ENCODE measurements at places on chromosomes 1 and 21. TPM values are rescaled to one million over a fixed set of nuclear protein-coding genes. Genes with fewer than 3 reads are reported as not detected.

Gene SLC44A5
- total RNA-seq, result not detected

GRCh38 chr1:238281418-238281817 is 390.7 kb upstream of the ZP4 start:
- H3K4me3 ChIP-seq, result no peak overlapping the region
- no peak for DNase-seq
- no peak overlapping the region for H3K27ac ChIP-seq
- no peaks in the 10 kb centered on the region for H3K4me1 ChIP-seq

DNA sequence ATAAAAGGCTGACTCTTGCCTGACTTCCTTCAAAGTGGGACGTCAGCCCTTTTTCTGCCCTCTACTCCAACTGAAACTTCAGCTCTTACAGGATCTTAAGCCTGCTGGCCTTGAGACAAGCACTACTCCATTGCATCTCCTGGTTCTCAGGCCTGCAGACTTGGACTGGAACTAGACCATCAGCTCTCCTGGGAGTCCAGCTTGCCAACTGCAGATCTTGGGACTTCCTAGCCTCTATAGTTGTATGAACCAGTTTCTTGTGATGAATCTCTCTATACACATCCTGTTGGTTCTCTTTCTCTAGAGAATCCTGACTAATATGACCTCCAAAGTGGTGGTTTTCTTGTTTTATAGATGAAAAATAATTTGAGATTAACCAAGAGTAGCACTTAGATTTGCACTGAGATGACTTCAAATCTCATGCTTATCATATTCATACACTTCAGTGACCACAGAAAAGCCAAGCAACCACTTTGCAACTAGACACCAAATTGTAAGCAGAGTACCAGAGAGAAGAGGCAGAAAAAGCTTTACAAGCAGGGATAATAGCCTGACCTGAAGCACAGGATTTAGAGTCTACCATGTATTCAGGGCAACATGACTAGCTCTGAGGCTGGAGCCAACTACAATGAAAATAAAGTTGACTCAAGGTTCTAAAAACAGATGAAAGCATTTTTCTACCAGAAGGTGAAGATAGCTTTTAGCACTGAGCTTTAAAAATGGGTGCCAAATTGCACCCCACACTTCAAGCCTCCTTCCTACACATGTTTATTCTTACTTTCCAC is 661.3 kb upstream of the USP24 start:
- no peak overlapping the region for H3K27ac ChIP-seq
- no peak for DNase-seq
- H3K4me3 ChIP-seq, result no peak overlapping the region
- H3K27me3 ChIP-seq, result no peaks in the 10 kb centered on the region
- H3K4me1 ChIP-seq, result no peaks in the 10 kb centered on the region

- H3K27ac ChIP-seq, result no peak overlapping the region
- no peaks in the 10 kb centered on the region for H3K4me1 ChIP-seq
- no peak for DNase-seq
- no peaks in the 10 kb centered on the region for H3K36me3 ChIP-seq
- no peaks in the 10 kb centered on the region for H3K27me3 ChIP-seq
- H3K4me3 ChIP-seq, result no peak overlapping the region
Measured at GRCh38 chr1:78145105-78145580, 99.4 kb downstream of the GIPC2 start.

Gene ECE1
- 53.6 TPM for total RNA-seq

DNA sequence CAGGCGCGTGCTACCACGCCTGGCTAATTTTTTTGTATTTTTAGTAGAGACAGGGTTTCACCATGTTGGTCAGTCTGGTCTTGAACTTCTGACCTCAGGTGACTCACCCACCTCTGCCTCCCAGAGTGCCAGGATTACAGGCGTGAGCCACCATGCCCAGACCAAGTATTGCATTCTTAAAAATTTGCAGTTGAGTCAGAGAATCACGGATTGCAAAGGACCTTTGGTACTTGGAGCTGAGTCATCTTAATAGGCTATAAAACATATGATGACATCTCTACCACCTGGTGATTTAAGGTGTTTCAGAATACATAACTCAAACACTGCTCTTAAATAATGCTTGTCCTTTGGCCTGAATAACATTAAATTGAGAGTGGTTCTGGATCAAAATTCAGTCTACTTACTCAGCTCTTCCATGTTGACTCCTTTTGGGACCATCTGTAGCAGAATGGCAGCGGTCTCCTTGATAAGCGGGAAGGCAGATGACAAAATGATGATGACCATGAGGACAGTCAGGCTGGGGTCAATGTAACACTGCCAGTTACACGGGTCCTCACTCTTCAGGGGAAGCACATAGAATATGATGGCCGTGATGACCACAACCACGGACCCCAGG is 10.4 kb downstream of the SLC30A10 start:
- H3K36me3 ChIP-seq, result no peaks in the 10 kb centered on the region
- DNase-seq, result no peak
- H3K4me3 ChIP-seq, result no peak overlapping the region
- H3K27ac ChIP-seq, result no peak overlapping the region

DNA sequence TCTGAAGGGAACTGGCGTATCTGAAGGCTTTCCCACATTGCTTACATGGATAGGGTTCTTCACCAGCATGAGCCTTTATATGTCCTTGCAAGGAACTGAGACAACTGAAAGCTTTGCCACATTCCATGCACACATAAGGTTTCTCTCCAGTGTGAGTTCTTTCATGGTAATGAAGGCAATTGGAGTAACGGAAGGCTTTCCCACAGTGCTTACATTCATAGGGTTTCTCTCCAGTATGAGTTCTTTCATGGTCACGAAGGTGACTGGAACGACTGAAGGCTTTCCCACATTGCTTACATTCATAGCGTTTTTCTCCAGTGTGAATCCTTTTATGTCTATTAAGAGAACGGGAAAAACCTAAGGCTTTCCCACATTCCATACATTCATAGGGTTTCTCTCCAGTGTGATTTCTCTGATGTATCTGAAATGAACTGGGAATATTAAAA is 15.0 kb downstream of the ZNF124 start:
- H3K4me1 ChIP-seq, result no peaks in the 10 kb centered on the region
- no peaks in the 10 kb centered on the region for H3K27me3 ChIP-seq
- DNase-seq, result no peak
- H3K4me3 ChIP-seq, result no peak overlapping the region

- H3K4me1 ChIP-seq, result peaks cover 43% of the 10 kb centered on the region
- H3K36me3 ChIP-seq, result no peaks in the 10 kb centered on the region
- no peak for DNase-seq
- H3K4me3 ChIP-seq, result no peak overlapping the region
Measured at GRCh38 chr1:93620172-93620840, 61.3 kb downstream of the BCAR3 start.

DNA sequence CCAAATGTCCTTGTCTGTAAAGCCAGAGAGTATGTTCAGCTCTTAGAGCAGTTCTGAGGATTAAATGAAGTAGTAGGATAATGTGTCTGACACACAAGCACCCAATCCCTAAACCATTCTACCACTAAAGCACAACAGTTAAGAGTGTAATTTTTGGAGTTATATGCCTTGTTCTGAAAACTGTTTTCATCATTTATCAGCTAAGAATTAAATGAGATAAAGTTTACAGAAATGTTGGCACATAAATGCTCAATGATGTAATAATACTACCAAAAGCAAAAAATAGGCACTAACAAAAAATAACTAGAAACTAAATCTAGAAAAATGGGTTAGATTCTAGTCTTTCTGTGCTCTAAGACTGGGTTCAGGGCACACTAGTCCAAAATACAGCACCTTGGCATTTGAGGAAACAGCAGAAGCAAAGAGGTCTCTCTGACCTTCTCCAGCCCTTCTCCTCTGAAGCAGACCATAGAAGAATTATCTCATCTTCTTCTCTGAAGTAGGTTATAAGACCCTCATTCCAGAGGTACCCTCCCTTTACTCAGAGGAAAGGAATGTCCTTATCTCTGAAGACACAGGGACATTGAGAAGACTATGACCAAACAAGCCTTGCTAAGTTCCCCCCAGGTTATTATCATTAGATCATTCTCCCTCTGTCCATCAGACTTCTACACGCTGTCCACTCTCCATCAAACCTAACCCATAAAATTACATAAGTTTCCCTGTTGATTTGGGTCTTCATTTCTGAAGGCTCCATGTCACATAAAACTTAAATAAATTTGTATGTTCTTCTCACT is 20.6 kb downstream of the ABL2 start:
- no peaks in the 10 kb centered on the region for H3K27me3 ChIP-seq
- H3K27ac ChIP-seq, result no peak overlapping the region
- no peaks in the 10 kb centered on the region for H3K36me3 ChIP-seq
- peaks cover 5% of the 10 kb centered on the region for H3K4me1 ChIP-seq

GRCh38 chr1:156677616-156678596 is 699 bp upstream of the NES start:
- peak overlapping the region; percentile 80 for H3K27ac ChIP-seq
- no peaks in the 10 kb centered on the region for H3K36me3 ChIP-seq
- H3K27me3 ChIP-seq, result peaks cover 9% of the 10 kb centered on the region
- DNase-seq, result no peak
- peaks cover 53% of the 10 kb centered on the region for H3K4me1 ChIP-seq

- H3K36me3 ChIP-seq, result no peaks in the 10 kb centered on the region
- peak overlapping the region; percentile 82 for H3K27ac ChIP-seq
- H3K4me1 ChIP-seq, result peaks cover 95% of the 10 kb centered on the region
- H3K27me3 ChIP-seq, result no peaks in the 10 kb centered on the region
Measured at GRCh38 chr1:91830242-91831131, 55.5 kb downstream of the TGFBR3 start.

Gene TLR5
- total RNA-seq, result 8.3 TPM

- peaks cover 8% of the 10 kb centered on the region for H3K4me1 ChIP-seq
- H3K27me3 ChIP-seq, result no peaks in the 10 kb centered on the region
- H3K27ac ChIP-seq, result no peak overlapping the region
- DNase-seq, result no peak
- no peak overlapping the region for H3K4me3 ChIP-seq
Measured at GRCh38 chr1:18385239-18385790, 95.4 kb upstream of the KLHDC7A start.

DNA sequence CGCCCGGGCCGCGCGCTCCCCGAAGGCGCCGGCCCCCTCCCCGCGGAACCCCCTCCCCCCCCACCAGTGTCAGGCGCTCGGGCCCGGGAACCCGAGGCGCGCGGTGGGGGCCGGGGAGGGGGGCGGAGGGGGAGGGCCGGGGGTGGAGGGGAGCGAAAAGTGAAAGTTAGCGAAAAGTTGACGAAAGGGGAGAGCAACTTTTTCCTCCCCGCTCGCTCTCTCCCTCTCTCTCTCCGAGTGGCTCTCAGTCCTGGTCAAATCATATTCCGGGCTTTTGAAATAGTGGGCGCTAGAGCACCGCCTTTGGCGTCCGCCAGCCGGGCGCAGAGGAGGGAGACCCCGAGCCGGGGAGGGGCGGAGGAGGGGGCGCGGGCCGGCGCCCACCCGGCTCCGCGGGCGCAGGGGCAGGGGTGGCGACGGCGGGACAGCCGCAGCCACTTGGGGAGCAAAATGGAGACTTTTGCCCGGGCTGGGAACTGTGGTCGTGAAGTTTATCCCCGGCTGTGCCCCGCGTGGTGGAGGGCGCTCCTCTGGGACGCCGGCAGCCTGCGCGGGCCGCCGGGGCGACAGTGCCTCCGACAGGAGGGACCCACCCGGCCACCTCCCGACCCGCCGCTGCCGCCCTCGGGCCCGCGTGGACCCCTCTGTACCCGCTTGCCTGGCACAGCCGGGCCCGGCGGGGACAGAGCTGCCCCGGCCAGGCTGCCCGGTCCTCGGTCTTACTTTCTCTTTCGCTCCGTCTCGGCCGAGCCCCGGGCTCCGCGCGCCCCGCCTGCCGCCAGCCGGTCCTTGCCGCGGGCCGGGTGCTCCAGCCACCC is 697 bp downstream of the PRDM16 start:
- peak overlapping the region; percentile 82 for H3K27ac ChIP-seq
- peaks cover 68% of the 10 kb centered on the region for H3K4me1 ChIP-seq
- no peak for DNase-seq
- no peaks in the 10 kb centered on the region for H3K36me3 ChIP-seq

- no peak for DNase-seq
- peaks cover 66% of the 10 kb centered on the region for H3K4me1 ChIP-seq
- no peak overlapping the region for H3K4me3 ChIP-seq
- H3K27me3 ChIP-seq, result no peaks in the 10 kb centered on the region
Measured at GRCh38 chr1:41497461-41498030, 13.1 kb upstream of the EDN2 start.

DNA sequence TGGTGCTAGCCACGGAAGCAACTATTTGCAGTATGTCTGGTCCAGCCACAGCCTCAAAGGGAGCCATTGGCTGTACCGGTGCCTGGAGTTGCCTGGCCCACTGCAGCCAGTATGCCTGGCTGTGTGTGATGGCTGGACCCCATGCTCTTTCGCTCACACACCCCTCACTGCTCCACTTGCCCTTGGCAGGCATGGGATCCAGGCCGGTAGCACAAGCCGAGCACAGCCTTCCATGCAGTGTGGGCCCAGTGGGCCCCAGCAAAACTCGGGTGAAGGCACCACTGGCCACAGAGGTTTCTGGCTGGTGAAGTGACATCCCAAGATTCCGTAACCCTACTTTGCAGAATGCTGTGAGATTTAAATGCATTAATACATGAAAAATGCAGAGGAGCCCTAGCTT is 665.8 kb downstream of the PLPP3 start:
- DNase-seq, result no peak
- H3K4me1 ChIP-seq, result no peaks in the 10 kb centered on the region
- no peaks in the 10 kb centered on the region for H3K27me3 ChIP-seq
- no peak overlapping the region for H3K4me3 ChIP-seq
- no peak overlapping the region for H3K27ac ChIP-seq

Gene RHBDL2
- total RNA-seq, result not detected

DNA sequence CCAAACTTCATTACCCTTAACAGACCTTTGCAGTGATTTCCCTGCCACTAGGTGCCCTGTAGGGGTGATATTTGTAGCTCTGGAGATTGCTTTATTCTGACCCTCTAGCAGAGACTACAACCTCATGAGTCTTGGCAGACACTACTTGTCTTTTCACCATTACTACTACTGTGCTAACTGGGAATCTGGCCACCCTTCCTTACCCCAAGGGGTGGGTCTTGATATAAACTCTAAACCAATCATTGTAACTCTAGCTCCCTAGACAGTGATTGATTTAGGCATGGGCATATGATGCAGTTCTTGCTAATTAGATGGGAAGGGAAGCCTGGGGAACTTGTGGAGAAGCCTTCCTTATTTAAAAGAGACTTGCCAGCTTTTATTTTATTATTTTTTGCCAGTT is 3.9 kb downstream of the KPNA6 start:
- no peak for DNase-seq
- no peak overlapping the region for H3K27ac ChIP-seq
- H3K4me3 ChIP-seq, result no peak overlapping the region

Gene CHI3L2
- total RNA-seq, result 1.7 TPM

- H3K27me3 ChIP-seq, result no peaks in the 10 kb centered on the region
- no peak for DNase-seq
- peaks cover 11% of the 10 kb centered on the region for H3K4me1 ChIP-seq
- no peak overlapping the region for H3K27ac ChIP-seq
- no peak overlapping the region for H3K4me3 ChIP-seq
Measured at GRCh38 chr1:56286956-56287355, 292.4 kb downstream of the PLPP3 start.

Gene PAPPA2
- 0.11 TPM for total RNA-seq

Gene BPNT1
- total RNA-seq, result 11.6 TPM
